ENCODE measurements at places on chromosomes 4 and X. TPM values are rescaled to one million over a fixed set of nuclear protein-coding genes. Genes with fewer than 3 reads are reported as not detected.

The CENPU gene
- 111 TPM for total RNA-seq

DNA sequence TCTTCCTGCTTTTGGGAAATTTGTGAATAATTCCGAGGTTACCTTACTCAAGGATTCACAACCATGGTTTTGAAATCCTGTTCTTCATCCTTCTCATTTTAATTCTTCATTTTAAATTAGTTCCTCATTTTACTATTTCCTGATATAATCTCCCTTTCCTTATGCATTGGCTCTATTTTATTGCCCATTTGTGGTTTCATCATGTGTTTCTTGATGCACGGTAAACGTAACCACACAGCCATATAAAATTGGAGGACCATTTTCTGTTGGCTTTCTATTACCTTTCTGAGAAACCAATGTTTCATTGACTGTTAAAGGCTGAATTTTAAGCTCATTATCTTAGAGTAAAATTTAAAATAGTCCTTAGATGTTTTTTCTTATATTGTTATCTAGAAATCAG lies 100.3 kb upstream of the NDST4 start:
- H3K4me3 ChIP-seq, result no peak overlapping the region
- no peak for DNase-seq
- H3K27me3 ChIP-seq, result 0 out of 2 replicates have a peak, but pooled peaks cover 2% of the 10 kb centered on the region
- no peaks in the 10 kb centered on the region for H3K36me3 ChIP-seq
- no peaks in the 10 kb centered on the region for H3K4me1 ChIP-seq

DNA sequence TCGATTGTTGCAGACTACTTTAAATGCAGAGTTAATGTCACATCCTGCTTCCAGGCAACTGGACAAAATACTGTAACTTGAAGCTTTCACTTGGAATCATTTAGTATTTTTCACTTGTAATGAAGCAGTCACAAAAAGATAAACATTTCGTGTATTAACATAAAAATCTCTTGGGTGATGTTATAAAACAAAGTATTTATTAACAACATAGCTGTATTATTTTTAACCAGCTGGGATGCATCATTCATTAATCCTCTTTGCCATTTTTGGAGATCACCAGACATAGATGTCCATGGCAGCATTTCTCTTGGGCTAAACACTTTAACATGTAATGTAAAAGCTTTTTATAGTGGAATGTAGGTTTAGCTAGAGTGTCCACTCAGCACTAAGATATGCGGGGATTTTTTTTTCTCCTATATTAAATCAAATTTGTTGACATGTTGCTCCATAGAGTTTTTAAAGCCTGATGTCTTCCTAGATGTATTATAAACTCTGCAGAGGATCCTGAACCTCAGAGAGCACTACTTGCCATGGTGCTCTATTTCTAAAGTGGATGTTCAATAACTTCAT lies 193.7 kb upstream of the SPANXN4 start:
- H3K36me3 ChIP-seq, result no peaks in the 10 kb centered on the region
- H3K27ac ChIP-seq, result no peak overlapping the region
- no peak for DNase-seq
- H3K4me3 ChIP-seq, result no peak overlapping the region
- no peaks in the 10 kb centered on the region for H3K4me1 ChIP-seq
- no peaks in the 10 kb centered on the region for H3K27me3 ChIP-seq

The TBX22 gene
- not detected for total RNA-seq

All from SJSA1 (cell line).